D341Med (cell line): ENCODE measurements at places on chromosomes 1 and 21.

GRCh38 chr1:100924212-100924611 lies 28.3 kb downstream of the SLC30A7 start:
- no peak for DNase-seq

GRCh38 chr1:226751703-226752102 lies 12.6 kb upstream of the ITPKB start:
- no peak for DNase-seq

DNA sequence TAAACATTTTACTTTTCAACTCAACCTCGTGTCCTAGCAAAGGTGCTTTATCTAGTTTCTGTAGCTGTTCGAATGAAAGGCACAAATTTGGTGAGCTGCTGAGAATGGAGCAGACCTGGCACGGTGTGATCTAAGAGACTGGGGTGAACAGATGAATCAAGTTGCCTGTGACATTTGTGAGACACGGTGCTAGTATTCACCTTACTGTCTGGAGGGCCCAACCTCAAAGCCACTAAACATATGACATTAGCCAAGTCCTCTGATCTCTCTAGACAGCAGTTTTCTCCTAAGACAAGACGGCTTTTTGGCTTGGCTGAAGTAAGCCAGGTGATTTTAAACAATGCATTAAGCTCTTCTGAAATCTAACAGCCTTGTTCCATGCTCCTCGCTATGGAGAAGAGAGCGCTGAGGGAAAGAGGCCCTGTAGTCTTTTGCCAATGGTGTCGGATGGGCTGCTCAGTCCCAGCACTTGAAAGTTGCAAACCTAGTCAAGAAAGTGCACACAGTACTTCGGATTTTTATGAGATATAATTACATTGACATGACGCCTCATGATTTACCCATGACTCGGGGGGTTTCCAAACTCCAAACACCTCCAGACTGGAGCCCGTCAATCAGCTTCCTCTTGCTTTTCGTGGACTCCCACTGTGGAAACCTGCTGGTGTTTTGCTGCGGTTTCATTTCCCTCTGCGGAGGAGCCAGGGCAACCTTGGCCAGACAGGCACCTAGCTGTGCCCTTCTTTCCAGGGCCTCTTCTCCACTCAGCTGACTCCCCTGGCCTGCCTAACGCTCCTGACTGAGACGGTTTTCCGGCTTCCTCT lies 794 bp upstream of the TOR3A start:
- DNase-seq = no peak

DNA sequence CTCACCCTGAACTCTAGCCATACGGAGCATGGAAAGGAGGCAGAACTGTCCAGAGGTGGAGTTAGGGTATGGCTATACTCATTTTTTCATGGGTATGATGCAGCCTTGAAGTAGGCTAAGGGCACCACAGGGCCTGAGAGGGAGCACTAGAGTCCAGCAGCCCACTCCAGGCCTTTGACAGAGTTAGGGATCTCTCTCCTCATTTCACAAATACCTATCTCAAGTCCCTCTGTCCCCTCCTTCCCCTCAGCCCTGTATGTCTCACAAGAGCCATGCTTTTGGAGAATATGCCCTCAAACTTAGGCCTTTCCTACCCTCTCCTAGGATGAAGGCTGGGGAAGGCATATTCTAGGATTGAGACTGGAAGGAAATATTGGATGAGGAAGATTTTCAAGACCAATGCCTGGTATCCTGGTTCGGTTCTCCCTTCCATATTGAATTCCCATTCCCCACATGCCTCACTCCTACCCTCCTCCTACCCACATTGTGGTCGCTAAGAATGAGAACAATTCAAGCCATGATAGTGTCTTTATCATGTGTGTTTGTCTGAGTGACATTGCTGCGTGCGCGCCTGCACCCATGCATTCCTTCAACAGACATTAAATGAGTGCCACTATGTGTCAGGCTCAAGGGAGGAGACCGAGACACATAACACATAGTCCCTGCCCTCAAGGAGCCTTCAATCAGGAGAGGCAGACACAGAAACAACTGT lies 2.6 kb upstream of the NECTIN4 start:
- DNase-seq = no peak

DNA sequence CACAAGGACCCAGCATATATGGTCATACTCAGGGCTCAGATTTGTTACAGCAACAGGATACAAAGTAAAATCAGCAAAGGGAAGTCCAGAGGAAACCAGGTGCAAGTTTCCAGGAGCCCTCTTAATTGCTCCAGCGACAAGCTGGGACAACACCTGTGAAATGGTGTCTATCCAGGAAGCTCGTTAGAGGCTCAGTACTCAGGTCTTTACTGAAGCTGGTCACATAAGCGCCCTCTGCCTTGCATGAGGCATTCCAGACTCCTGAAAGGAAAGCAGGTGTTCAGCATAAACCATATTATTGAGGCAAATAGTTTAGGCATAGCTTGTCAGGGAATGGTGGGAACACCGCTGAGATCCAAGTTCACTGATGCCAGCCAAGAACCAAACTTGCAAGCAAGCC lies 231.0 kb downstream of the SLC35F3 start:
- DNase-seq = no peak

DNA sequence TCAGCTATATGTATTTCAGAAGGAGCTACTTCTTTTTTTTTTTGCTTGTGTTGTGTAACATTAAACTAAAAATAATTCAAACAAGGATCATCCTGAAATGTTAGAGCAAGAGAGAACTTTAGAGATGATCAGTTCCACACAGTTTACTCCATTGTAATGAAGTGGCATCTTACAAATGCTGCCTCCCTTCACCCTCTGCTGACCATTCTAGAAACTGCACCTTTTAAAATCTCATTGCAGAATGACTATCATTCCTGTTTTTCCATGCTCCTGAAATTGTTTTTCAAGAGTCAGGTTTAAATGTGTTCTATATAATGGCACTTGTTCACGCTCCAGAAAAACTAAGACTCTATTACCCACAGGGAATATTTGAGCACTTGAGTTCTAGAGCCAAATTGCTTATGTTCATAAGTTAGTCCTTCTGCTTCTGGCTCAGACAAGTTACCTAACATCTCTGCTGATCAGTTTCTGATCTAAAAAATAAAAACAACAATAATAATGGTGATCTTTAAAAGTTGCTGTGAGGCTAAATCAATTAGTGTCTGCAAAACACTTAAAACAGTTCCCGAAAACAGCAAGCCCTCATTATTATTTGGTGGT lies 21.5 kb upstream of the SLC44A5 start:
- peak; percentile 45 for DNase-seq

- no peak for DNase-seq
Measured at GRCh38 chr1:74534241-74534640, 21.8 kb upstream of the LRRC53 start.

DNA sequence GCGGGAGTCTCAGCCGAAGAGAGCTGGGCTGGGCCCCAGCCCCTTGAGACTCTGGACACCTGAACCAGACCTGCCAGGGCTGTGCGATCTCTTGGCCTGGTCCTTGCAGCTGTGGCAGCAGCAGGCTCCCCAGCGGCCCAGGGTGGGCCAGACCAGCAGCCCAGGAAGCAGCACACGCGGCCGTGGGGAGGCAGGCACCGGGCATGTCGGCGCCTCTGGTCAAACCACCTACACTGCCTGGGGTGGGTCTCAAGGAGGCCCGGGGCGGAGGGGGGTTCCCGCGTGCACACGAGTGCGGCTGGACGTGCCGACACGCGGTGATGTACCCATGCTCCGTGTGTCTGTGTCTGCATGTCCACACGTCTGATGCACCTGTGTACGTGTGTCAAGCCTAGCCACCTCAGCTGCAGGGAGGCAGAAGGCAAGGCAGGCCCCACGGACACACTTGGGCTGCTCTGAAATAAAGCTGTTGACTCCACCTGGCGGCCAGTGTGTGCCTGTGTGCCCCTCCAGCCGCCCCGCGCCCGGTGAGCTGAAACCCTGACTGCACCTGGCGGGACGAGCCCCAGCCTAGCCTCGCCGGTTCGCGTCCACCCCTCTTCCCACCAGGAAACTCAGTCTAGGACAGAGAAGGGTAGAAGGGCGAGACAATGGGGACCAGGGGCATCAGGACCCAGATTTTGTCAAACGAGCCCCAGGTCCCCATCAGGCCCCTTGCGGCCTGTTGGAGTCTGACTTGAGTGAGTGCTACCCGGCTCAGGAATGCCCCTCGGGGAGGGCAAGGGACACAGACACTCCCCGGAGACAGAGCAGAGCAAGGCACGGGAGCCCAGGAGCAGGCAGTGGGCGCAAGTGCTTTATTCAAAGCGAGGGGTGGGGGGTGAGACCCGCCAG lies 11.6 kb downstream of the SCNN1D start:
- peak; percentile 83 for DNase-seq

GRCh38 chr1:208231881-208232661 lies 12.1 kb downstream of the PLXNA2 start:
- no peak for DNase-seq

DNA sequence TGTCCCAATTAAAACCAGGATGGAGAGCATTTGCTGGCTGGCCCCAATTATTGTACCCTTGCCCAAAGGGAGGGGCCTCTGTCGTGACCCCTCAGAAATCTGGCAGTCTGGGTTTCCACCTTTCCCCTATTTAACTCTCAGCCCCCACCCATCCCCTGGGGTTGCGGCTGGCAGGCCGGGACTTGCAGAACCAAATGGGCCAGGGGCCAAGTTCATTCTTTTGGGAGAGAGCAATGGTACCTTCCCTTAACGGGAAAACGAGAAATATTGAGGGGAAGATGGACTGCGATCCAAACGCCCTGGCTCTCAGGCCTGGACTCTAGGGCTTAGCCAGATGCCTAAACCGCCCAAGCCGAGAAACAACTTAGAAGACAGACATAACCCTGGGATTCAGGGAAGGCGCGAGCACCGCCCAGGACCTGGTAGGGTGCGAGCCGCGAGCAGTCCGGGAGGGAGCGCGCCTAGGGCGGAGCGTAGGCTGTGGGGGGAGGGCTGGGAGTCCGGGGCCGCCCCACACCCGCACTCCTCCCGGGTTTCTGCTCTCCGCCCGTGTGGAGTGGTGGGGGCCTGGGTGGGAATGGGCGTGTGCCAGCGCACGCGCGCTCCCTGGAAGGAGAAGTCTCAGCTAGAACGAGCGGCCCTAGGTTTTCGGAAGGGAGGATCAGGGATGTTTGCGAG lies at the start of gene SLC27A3:
Gene SLC27A3, plus strand, starts transcription at position 628 of the 678 bp plus-strand sequence. CDS start 91 bp downstream, outside the sequence.
- DNase-seq = peak; percentile 71

- DNase-seq = no peak
Measured at GRCh38 chr1:82538876-82539275, 738.1 kb downstream of the ADGRL2 start.

DNA sequence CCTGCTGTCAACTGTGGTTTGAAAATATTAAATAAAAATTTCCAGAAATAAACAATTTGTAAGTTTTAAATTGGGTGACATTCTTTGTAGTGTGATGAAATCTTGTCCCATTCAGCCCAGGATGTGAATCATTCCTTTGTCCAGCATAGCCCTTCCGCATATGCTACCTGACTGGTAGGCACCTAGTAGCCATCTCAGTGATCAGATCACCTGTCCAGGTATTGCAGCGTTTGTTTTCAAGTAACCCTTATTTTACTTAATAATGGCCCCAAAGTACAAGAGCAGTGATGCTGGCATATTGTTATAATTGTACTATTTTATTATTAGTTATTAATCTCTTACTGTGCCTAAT lies 351.6 kb upstream of the B3GALT2 start:
- no peak for DNase-seq

GRCh38 chr21:45601551-45601950 lies 42.0 kb upstream of the PCBP3 start:
- no peak for DNase-seq

GRCh38 chr1:154430903-154431302 lies 25.8 kb downstream of the IL6R start:
- DNase-seq = no peak

DNA sequence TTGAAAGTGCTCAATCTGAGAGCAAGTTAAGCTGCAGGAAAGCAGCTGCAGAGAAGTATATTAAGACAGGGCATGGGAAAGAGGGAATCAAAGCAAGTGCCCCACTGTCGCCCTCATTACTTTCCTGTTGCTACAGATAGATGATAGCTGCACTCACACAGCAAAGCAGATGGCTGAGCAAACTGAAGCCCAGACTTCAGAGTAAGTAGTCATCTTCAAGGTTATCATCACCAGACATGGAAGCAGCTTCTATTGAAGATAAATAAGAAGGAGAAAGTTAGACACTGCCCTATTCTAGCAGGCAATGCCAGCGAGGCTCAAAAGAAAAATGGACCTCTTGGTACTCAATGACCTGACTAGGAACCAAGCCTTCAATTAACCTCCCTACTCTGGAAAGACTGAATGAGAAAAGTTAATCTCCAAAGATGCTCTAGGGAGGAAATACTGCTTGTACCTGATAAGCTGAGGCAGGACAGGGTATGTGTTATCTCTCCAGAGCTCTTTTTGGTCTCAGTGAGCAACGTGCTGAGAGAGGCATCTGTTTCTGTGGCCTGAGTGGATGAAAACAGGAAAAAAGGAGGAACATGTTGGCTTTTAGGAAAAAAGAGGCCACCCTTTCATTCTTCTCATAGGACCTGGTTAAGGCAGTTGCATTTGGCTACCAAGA lies 11.1 kb upstream of the MRPL9 start:
- no peak for DNase-seq

DNA sequence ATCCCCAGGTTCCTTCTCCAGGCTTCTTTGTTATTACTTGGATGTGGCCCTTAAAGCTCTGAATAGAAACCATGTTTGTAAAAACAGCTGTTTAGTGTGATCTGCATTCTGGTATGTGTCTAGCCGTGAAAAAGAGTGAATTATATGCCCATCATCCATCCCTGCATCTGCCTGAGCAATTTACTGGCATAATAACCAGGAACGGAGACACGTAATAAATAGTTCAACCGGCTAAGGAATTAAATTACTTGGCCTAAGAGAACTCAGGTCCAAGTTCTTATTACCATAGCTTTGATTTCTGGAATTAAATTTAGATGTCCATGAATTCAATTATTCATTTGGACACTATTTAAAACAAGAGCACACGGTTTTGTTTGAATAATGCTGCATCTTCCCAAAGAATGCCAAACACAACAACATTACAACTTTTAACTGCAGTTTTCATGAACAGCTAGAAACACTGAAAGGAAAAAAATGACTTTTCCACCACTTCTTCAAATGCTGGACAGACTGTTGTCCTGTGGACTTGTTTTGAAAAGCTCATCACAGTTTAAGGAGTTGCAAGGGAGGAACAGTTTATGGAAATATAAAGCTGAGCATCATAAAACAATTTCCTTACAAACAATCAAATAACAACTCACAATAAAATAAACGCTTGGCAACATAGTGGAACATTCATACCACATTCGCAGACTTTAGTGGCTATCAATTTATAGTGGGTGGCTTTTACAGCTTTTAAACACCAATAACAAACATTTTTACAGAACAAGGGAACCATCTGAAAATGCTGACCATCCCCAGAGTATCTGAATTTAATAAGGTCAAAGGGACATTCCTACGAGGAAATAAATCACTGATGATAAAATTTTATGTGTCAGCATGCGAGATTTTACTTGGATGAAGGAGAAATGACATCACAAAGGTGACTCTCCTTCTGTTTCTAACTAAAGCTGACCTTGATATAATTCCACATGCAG lies 144.7 kb downstream of the APP start:
- no peak for DNase-seq

DNA sequence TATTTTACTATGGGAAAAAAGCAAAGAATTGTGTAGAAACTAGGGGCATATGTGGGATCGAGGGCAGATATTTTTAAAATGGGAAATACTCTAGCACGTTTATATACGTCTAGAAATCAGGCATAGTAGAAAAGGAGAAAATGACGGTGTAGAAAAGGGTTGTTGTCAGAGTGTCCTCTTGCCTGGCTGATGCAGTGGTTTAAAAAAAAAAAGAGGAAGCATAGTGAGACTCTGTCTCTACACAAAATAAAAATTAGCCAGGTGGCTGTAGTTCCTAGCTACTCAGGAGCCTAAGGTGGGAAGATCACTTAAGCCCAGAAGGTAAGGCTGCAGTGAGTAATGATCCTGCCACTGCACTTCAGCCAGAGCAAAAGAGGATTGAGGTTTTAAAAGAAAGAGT lies 64.7 kb upstream of the LRRC7 start:
- DNase-seq = no peak
